Astrocyte of the spinal cord (primary cell): ENCODE measurements at places on chromosomes 3 and 15.
A peak's percentile ranks its signal among the peaks of the same experiment; 100 is the strongest.

DNA sequence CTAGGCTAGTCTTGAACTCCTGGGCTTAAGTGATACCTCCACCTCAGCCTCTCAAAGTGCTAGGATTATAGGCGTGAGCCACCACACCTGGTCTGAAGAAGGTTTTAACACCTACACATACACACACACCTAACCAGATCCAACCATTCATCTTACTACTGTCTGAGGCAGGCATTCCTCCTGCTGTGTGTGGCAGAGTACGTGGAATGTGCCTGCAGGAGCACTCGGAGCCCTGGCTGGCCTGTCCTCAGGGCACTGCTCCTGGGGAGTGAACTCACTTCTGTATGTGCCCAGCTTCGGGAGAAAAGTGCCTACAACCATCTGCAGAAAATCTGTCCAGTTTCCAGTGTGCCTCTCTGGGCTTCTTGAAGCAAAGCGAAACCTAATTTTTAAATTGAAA is 58.2 kb upstream of the LIMD1 start:
- DNase-seq, result no peak

DNA sequence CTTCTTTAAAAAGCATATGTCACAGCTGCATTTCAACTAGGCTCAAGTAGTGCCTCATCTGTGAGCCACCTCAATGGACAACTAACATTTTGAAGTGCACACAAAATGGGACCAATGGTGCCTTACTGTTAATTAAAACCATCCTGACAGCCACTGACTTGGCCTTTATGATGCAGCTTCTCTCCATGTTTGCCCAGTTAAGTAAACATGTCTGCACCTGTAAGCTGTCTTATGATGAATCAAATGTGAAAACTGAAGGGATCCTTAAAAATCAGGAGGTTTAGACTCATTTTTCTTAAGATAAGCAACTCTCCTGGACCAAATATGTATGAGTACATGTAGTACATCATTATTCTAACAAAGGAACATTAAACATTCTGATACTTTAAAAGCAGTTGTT is 861.6 kb downstream of the ROBO1 start:
- DNase-seq, result no peak

GRCh38 chr3:111720681-111721380 is 125.7 kb upstream of the ZBED2 start:
- no peak for DNase-seq

GRCh38 chr15:74762791-74763150 is 14.1 kb downstream of the CYP1A2 start:
- DNase-seq, result no peak

DNA sequence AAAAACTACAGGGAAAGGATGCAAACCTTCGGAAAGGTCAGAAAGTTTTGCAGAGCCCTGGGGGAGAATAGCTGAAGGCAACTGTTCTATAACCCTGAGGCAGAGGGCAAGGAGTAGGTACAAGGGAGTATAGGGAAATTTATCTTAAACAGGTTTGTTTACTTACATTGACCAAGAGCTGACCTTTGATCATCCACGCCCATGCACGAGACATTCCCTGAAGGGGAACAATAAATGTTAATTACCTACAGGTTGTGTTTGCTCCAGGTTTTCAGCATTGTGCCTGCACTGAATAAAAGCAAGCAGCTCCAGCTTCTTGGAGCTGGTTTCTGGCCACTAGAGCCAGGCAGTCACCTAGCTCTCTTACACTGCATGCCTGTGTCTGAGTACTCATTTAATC is 524.5 kb upstream of the TGFBR2 start:
- no peak for DNase-seq

DNA sequence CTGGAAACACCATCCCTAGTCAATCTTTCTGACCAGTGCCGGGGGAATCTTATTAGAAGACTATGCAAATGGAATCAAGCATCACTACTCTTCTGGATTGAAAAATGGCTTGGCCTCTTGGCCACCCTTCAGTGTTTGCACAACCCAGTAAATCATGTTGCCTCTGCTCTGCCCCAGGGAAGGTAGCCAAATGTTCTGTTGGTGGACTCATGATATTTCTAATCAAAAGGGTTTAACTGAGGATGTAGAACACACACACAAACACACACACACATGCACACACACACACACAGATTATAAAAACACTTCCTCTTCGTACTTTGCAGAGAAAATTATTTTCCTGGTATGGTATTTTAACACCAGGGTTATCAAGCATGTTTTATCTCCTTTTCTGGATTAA is 7.9 kb downstream of the RBP2 start:
- DNase-seq, result no peak

DNA sequence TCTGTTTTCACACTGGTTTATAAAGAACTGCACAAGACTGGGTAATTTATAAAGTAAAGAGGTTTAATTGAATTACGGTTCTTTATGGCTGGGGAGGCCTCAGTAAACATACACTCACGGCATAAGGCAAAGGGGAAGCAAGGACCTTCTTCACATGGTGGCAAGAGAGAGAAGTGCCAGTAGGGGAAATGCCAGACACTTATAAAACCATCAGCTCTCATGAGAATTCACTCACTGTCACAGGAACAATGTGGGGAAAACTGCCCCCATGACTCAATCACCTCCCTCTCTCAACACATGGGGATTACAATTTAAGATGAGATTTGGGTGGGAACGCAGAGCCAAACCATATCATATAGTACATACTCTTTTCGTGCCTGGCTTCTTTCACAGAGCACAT is 42.4 kb downstream of the MAP2K1 start:
- DNase-seq, result no peak

GRCh38 chr3:128326051-128326823 is 140.5 kb downstream of the DNAJB8 start:
- no peak for DNase-seq

DNA sequence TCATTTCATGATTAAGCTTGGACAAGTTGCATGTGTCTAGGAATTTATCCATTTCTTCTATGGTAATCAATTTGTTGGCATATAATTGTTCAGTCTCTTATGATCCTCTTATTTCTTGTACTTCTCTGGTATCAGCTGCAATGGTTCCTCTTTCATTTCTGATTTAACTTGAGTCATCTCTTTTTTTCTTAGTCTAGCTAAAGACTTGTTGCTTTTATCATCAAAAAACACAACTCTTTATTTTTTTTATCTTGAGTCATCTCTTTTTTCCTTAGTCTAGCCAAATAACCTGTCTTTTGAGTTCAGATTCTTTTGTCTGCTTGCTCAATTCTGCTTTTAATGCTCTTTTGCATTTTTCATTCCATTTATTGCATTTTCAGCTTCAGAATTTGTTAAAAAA is 37.3 kb downstream of the UBE3A start:
- peak; percentile 51 for DNase-seq

DNA sequence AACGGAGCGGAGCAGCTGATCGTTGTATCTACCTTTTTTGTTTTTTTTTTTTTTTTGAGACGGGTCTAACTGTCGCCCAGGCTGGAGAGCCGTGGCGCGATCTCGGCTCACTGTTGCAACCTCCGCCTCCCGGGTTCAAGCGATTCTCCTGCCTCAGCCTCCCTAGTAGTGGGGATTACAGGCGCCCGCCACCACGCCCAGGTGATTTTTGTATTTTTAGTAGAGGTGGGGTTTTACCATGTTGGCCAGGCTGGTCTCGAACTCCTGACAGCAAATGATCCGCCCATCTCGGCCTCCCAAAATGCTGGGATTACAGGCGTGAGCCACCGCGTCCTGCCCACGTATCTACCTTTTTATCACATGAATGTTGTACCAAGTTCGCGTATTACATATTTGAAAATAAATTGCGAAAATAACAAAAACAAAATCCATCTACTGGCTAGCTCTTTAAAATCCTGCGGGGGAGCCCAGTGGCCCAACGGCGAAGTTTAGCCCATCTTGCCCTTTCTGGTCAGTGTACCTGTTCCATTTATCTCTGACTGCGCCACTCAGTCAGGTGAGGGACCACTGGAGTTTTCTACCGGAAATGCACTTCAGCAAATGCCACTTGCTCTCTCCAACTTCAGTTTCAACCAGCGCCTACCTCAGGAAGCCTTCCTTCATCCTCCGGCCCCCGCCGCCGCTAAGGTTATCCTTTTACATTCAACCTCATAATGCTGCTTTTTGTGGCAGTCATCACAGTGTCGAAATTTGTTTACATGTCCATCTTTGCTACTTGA is 1.2 kb upstream of the EIF3J start:
- no peak for DNase-seq

GRCh38 chr3:31614162-31614921 is 81.6 kb downstream of the STT3B start:
- DNase-seq, result no peak

DNA sequence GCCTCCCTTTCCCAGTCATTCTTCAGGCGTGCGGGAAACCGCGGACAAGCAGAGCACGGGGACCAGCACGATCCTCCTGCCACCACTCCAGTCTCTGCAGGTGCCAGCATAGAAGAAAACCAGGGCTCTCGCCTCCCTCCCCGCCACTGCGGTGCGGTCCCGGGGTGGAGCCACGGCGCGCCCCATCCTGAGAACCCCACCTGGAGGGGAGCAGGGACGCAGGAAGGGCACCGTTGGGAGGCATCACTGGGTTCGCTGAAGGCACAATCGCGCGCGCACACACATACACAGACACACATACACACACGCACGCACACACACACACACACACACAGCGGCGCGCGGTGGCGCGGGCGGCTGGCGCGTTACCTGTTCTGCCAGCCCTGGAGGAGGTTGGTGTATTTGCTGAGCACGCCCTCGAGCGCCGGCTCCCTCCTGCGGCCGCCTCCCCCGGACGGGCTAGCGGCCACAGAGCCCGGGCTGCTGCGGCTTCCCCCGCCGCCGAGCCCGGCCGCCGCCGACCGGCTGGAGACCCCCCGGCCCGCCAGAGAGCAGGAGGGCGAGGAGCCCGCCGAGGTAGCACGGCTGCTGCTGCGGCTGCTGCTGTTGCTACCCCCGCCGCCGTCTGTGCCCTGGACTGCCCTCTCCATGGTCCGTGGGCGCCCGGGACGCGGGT is 394 bp downstream of the OSBPL10 start:
- peak; percentile 56 for DNase-seq
